Hindlimb muscle (tissue), 1 donor: ENCODE measurements at places on chromosomes 3 and 15.

DNA sequence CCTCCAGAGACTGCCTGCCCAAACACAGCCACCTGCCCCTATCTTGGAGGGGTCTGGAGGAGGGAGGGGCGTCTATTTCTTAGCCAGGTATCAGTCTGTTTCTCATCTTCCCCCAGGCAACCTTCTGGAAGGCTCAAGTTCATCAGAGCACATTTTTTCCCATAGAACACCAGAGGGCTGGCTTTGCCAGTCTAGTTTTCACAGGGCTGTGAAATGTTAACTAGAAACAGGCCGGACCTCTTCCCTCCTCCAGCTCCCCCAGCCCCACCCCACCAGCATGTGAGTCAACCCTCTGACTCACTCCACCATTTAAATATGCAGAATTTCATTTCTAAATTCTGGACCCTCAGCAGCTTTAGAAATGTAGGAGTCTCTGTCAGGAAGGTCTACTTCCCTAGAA is 66.9 kb downstream of the SLCO2A1 start:
- DNase-seq: no peak

DNA sequence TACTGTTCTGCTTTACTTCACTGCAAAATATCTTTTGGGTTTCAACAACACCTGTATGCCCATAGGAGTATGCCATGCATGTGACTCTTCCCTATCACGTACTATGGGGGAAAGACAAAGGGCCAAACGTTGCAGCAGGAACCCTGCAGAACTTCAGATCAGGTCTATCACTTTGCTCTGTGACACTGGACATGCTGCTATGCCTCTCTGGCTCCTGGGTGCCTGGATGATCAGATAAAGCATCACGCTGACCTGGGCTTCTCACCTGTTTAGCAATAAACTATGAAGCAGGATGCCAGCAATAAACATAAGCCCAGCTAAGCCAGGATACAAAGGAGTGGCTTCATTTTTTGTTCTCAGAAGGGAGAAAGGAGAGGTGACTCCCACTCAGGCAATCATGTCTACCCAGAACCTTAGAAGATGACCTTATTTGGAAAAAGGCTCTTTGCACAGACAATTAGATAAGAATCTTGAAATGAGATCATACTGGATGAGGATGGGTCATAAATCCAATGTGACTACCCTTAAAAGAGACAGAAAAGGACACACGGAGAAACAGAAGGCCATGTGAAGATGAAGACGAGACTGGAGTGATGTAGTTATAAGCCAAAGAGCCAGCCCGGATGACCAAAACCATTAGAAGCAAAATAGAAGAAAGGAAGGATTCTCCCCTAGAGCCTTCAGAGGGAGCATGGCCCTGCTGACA is 19.3 kb downstream of the POMGNT2 start:
- no peak for DNase-seq

DNA sequence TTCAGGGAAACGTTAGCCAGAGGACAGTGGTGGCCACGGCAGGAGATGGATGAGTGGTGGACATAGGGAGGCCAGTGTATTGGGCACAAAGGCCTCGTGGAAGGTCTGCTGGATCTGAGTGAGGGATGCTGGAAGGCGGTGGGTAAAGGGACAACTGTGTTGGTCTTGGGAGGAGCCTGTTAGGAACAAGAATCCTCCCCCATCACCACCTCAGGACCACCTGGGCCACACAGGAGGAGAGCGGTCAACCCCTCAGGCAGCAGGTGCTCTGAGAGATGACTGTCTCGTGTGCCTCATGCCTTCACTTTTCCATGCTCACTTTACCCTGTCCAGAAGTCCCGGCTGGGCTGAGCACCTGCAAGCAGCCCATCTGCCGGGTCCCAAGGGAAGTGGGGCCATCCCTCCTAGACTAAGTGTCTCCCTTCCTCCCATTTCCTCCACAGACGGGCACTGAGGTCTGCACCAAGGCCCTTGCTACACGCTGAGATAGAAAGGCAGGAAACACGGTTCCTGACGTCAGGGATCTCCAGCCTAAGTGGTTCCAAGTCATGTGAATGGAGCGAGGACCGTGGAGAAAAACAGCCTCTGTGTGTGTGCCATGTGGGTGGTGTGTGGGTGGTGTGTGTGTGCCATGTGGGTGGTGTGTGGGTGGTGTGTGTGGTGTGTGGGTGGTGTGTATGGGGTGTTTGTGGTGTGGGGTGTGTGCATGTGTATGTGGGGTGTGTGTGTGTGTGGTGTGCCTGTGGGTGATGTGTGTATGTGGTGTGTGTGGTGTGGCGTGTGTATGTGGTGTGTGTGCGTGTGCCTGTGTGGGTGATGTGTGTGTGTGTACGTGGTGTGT is 47.8 kb upstream of the CTSH start:
- peak; percentile 23 for DNase-seq

- DNase-seq: no peak
These were observed 306.2 kb downstream of the NLGN1 start for GRCh38 chr3:173703771-173704170.

GRCh38 chr3:1183320-1184048 is 90.7 kb downstream of the CNTN6 start:
- DNase-seq: peak; percentile 7
